ENCODE measurements at places on chromosomes 11 and 22.

DNA sequence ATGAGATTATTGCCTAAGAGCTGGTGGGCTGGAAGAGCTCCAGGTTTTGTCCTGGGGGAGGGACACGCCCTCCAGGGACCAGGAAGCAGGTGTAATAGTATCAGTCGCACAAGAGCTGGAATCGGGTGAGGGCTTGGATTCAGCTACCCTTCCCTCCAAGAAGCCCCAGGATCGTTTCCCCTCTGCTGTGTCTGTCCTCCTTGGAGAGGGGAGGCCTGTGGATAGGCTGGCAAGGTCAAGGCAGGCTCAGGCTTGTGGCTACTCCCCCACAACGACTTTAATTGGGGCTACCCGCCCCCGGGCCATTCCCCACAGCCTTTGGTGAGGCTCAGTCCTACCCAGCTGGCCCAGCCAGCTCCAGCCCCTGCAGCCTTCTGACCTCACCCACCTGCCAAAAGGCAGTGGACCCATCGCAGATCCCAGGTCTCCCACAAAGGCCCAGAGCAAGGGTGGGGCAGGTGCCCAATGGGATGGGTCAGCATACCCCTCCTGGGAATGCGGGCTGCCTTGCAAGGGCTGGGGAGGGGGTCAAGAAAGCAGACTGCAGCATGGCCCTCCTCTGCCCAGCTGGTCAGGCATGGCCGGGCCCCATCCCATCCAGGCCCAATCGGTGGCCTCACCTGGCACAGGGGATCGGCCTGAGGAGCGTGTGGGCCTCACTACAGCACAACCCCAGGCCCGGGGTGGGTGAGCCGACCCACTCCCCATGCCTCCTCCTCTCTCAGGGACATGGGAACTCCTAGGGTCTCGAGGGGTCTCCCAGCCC lies 1.0 kb downstream of the CTSD start:
- DNase-seq: no peak

DNA sequence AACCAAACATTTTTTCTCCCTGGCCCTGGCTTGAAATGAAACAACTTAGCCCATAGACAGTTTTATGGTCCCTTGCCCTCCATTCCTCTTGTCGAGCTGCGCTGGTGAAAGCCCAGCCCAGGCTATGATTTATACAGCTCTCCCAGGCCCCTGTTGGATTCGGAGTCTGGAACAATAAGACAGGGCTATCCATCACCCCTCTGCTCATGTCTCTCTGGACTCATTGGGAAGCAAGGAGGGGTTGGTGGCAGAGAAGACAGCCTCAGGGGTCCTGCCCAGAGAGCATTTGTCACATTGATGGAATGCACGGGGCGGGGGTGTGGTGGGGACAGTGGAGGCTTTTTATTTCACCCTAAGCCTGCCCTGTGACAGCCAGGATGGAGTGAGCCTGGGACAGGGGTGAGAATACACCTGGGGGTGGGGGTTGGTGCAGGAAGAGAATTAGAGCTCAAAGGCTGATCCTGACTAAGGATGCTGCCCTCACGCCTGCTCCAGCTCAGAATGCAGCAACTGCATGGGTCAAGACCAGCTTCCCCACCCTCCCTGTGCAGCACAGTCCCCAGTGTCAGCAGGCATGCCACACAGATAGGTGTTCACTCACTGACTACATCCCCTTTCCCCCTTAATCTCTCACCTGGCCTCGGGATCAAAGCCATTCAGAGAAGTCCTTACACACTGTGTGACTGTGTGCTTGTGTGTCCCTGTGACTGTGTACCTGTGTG lies 10.0 kb upstream of the PKNOX2 start:
- DNase-seq: no peak

GRCh38 chr11:62012832-62013461 lies 45.5 kb upstream of the FTH1 start:
- DNase-seq: no peak

DNA sequence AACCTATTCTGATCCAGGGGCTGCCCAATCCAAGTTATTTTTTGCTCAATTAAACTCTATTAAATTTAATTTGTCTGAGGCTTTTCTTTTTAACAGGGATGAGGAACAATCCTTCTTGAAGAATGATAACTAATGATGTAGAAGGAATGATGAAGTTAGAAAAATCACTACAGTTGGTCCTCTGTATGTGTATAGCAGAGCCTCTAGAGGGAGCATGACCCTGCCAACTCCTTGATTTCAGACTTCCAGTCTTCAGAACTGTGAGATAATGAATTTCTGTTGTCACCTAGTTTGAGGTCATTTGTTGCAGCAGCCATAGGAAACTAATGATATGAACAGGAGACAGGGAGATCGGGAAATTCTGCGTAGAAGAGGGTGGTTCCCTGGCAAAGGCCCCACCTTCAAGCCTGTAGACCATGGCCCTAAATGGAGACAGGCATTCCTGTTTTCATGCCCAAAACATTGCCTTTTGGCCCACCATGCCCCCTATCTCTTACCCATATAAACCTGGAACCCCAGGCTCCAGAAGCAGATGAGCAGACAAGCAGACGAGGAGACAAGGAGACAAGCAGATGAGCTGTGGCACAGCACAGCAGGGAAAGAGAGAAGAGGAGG lies 7.7 kb upstream of the QSER1 start:
- DNase-seq: no peak

- DNase-seq: peak; percentile 18
These were observed at the start of gene SYNGR1 for GRCh38 chr22:39349967-39350726. Gene SYNGR1 (plus strand): TSS chr22:39349991. CDS start chr22:39350011, 20 bp downstream.

DNA sequence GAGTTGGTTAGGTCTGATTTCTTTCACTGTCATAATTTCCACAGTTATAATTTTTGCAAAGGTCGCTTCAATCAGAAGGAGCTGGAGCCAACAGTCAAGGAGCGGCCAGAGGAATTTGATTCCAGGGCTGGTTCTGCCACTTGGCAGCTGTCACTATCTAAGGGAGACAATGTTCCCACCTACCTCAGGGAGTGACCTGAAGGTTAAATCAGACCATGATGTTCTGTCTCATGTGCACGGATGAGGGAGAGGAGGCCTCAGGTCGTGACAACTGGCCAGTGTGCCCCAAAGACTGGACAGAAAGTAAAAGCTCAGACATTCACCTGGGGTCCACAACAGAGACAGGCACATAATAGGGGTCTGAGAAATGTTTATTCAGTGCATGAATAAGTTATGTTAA lies 7.6 kb downstream of the MRGPRD start:
- no peak for DNase-seq

GRCh38 chr22:28544431-28544868 lies 135.2 kb downstream of the TTC28 start:
- DNase-seq: no peak

- DNase-seq: no peak
These were observed 35.0 kb upstream of the MOB2 start for GRCh38 chr11:1521382-1522080.

GRCh38 chr11:116732271-116733042 lies 40.3 kb downstream of the BUD13 start:
- DNase-seq: peak; percentile 48

GRCh38 chr11:105367129-105367528 lies 227.6 kb upstream of the CARD18 start:
- DNase-seq: no peak

GRCh38 chr11:10317776-10318526 lies 13.1 kb downstream of the ADM start:
- DNase-seq: peak; percentile 68

- no peak for DNase-seq
These were observed 431 bp downstream of the SLC37A2 start for GRCh38 chr11:125063429-125064043.

GRCh38 chr22:44365191-44365590 lies 52.4 kb upstream of the SHISAL1 start:
- DNase-seq: no peak

DNA sequence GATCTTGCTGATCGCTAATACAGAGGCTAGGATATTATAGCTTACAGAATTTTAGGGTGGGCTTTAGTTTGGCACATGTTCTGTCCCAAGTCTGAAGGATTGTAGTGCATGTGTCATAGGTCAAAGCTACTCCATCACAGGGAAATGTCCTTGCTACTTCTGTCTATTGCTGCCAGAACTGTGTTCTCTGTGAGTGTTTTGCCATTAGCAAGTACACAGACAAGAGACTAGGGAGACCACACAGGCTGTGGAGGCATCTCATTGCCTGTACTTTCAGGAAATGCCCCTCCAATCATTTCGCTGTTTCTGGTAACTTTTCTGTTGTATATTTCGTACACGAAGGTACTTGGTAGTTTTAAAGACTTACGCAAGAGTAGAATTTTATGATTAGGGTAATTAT lies 25.5 kb upstream of the RAG2 start:
- DNase-seq: no peak
